GM12865 (cell line): ENCODE measurements at places on chromosomes 4 and X.

DNA sequence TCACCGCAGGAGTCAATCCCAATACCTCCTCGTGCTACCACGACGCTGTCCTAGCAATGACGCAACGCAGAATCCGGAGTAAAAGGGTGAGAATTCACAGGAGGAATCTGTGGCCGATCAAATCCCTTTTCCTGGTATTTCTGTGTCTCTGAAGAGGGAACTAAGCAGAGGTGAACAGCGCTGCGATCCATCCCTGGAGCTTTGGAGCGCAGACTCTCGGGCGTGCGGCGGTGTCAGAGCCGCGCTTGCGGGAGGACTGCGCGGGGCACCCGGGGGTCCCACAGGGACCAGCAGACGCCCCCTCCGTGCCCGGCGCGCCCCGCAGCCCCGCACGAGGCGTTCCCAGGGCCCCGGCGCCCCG lies 17.2 kb upstream of the ZNF718 start:
- DNase-seq = no peak

GRCh38 chrX:19904778-19905367 lies 17.5 kb upstream of the SH3KBP1 start:
- peak; percentile 67 for DNase-seq

GRCh38 chr4:79598801-79599200 lies 190.8 kb upstream of the GK2 start:
- no peak for DNase-seq

DNA sequence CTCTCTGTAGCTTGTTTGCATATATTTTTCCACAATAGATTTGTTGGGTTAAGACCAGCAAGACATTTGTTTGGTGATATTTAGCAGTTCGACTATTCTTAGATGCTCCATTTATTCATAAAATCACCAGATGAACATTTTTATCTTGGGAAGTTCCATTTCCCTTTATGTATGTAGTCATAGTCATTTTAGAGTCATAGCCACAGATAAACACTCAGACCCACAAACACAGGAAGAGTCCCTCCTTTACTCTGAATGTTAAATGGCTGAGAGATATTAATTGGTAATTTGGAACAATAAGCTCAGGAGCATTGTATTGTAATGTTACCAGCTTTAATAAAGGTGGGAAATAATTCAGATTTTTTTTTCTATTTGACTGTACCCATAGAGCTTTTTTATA lies 1608.7 kb downstream of the STIM2 start:
- DNase-seq = no peak

- peak; percentile 2 for DNase-seq
These were observed 291.3 kb downstream of the GUCY2F start for GRCh38 chrX:109190542-109190941.

- DNase-seq = no peak
These were observed 267.4 kb downstream of the IL1RAPL1 start for GRCh38 chrX:28854637-28855036.

DNA sequence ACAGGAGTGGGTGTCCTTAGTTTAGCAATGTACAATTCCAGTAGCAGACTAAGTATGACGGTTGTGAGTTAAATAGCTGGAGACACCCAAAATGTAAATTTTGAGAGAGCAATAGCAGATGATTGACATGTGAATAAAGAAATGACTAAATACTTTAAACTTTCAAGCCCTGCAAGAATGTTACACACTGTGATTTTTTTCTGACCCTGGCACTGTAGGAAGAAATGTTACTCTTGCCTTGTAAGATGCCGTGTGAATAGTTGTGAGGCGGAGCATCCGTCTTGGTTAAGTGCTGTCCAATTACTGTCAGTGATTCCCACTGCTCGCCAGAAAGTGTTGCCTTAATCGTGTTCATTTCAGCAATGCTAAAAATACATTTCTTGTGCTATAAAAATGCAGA lies 1248.1 kb downstream of the RAPGEF2 start:
- DNase-seq = no peak

- DNase-seq = peak; percentile 54
These were observed 450 bp downstream of the ACSL1 start for GRCh38 chr4:184825141-184825895.

DNA sequence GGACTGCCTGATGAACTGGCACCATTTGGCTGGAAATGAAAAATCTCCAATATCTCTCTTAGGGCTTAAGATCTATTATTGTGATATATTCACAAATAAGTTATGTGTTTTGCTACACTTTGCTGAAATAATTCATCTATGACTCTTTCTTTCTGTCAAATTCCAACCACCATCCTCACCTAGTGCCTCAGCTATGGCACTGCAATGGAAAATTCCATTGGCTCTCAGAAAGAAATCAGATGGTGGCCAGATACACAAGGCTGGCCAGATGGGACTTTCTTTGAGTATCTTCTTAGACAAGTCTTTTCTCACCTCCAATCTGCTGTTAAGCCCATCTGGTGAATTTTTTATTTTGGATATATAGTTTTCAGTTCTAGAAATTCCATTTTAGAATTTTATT lies 28.0 kb downstream of the NAT8L start:
- no peak for DNase-seq

DNA sequence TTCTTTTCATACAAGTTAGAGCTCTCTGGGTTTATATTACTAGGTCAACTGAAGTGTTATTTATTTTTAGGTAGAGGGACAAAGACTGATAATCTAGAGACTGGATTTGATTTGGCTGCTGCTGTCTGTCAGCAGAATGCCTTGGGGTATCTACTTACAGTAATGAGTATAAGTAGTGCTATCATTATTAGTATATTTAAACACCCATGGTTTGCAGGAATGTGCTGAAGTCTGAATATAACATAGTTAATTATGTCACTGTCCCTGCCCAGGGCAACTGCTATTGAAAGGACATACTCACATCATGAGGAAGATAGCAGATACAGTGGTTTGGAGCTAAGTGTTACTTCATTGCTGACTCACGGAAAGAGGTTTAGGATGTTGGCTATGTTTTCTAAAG lies 76.2 kb downstream of the PRRG1 start:
- no peak for DNase-seq

GRCh38 chr4:124203613-124204238 lies 508.8 kb downstream of the ANKRD50 start:
- DNase-seq = no peak

GRCh38 chr4:169439244-169439643 lies 168.5 kb upstream of the SH3RF1 start:
- peak; percentile 13 for DNase-seq

GRCh38 chrX:54181202-54181953 lies 1.7 kb downstream of the FAM120C start:
- DNase-seq = no peak

DNA sequence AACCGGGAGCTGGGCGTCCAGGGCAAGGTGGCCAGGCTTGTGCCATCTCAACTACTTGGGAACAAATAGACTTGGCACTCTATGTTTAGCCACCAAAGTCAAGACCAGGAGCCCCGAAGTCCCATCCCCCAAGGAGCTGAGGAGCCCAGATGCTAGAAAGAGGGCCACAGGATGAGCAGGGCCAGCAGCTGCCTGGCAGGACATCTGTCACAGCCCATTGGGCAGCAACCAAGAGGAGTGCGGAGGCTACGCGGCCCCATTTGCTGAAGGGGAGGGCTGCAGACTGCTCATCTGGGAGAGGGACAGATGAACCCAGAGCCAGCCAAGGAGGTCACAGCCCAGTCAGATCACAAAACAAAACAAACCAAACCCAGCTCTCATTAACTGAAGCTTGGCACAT lies 22.9 kb upstream of the SOWAHD start:
- no peak for DNase-seq

- DNase-seq = no peak
These were observed 10.5 kb upstream of the PGM2 start for GRCh38 chr4:37816006-37816405.

DNA sequence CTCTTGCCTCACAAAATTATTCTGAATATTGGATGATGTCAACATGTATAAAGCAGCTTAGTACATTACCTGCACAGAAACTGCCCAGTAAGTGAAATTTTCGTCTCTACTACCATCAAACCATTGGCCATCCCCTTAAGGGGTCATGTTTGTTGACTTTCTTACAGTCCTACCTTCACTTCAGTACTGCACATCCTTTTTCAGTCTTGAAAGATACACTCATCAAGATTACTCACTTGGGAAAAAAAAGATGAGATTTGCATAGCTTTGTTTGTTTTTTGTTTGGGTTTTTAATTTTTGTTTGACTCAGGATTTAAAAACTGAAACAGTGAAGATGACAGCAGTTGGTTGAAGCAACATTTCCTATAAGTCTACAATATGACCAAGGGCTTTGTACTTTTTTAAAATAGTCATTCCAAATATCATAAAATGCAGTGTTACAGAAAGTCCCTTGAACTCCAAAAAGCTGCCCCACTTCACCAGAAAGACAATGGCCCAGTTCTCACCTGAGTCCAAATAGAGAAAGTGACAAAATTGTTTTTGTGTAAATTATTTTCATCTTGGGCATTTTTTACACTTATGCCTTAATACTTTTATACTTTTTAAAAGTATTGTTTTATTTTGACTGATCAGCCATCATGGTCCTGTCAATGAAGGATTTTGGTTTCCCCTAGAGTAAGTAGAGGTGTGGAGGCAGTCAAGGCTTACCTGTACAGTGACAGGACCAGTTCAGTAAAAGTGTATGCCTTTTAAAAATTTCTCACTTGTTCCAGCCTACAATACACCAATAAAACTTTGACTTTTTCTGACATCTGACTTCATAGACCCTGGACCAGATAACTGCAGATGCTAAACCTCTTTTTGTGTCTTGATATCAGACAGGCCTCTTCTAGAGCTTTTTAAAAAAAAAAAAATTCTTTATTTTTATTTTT lies 59.7 kb upstream of the EDA2R start:
- peak; percentile 1 for DNase-seq

- DNase-seq = no peak
These were observed 7.4 kb downstream of the DMP1 start for GRCh38 chr4:87657525-87657924.

- DNase-seq = no peak
These were observed 30.3 kb downstream of the CCNI start for GRCh38 chr4:77045490-77045889.

DNA sequence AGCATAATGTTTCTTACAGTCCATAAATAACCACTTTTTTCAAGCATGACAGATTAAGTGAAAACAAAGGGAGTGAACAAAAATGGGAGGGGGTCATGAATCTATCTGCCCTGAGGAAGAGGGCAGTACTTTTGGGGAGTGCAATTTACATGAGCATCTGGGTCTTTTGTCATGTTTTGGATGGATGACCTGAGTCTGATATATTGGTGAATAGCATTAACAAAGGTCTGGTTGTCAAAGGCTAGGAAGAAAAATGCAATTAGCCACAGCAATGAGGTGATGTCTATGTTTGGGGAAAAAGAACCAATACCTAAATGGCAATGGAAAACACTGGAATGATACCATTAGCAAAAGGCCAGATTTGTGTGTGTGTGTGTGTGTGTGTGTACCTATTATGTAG lies 15.1 kb upstream of the MAD2L1 start:
- DNase-seq = no peak

DNA sequence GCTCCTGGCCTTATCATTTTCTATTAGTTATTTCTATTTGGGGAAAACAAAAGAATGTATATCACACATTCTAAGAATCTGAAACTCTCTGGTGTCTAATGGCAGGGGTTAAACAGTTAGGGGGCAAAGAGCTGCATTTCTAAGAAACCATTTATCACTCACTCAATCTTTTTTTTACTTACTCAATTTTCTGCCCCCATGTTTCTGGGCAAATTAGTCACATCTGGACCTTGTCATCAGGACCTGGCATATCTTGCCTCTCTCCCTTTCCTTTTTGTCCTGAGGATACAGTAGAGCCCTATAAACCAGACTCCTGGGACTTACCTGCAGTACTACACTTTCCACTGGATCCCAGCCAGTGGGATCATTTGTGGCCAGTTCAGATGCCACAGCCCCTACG lies 89.1 kb downstream of the ANXA3 start:
- no peak for DNase-seq

DNA sequence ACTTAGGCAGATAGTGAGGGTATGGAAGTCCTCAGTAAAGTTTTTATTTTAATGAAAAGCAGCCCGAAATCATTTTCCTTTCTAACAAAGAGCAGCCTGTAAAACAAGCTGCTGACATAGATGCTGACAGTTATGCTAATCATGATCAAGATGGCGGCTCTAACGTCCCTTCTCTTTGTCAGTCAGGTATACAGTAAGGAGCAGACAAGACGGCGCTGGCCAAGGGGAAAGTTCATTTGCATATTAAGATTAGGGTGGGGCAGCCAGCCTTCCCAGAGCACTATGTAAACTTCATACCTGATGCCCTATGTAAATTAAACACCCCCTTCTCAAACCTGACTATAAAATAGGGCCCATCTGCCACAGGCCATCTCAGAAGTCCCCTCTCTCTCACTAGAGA lies 76.9 kb downstream of the MAGEB10 start:
- DNase-seq = peak; percentile 7
